Iris pigment epithelial cell (primary cell): ENCODE measurements at places on chromosomes 11 and 22.

DNA sequence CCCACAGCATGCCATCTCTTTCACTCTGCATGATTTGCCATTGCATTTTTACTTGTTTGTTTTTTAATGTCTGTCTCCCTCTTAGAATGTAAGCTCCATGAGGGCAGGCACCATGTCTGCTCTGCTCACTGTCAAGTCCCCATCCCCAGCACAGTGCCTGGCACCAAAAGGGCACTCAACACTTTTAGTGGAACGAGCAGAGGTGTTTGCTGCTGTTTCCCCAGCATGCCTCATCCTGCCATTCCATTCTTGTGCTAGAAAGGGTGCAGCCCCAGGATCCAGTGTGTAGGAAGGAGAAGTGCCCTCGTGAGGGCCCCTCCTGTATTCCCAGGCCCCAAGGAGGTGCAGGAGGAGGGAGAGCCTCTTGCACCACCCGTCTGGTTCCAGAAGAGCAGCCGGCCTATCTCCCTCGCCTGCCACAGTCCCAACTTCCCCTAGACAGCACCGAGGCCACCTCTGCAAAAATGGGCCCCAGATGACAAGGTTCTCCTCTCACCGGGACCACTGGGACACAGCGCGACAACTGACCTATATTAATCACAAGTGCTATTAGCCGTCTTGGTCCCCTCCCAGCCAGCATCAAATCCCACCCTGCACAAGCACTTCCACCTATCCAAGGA, 33.3 kb upstream of the CACNG2 start:
- no peak for DNase-seq

DNA sequence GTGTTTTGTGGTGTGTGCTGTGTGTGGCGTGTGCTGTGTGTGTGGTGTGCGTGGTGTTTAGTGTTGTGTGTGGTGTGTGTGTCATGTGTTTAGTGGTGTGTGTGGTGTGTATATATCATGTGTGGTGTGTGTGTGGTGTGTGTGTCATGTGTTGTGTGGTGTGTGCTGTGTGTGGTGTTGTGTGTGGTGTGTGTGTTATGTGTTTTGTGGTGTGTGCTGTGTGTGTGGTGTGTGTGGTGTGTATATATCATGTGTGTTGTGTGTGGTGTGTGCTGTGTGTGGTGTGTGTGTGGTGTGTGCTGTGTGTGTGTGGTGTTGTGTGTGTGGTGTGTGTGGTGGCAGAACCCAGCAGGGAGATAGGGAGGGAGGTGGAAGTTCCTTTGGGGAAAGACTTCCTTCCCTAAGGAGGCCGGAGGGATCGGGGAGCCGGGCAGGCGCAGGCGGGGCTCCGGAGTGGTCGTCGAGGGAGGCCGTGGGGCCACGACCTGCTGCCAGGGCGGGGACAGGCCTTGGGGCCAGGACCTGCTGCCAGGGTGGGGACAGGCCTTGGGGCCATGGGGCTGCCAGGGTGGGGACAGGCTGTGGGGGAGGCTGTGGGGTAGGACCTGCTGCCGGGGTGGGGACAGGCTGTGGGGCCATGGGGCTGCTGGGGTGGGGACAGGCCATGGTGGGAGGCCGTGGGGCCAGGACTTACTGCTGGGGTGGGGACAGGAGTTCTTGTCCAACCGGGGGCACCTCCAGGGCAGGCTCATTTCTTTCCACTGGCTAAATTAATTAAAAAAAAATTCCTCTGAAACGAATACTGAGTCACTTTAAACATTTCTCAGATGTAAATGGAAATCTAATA, 15.2 kb downstream of the PIM3 start:
- no peak for DNase-seq

DNA sequence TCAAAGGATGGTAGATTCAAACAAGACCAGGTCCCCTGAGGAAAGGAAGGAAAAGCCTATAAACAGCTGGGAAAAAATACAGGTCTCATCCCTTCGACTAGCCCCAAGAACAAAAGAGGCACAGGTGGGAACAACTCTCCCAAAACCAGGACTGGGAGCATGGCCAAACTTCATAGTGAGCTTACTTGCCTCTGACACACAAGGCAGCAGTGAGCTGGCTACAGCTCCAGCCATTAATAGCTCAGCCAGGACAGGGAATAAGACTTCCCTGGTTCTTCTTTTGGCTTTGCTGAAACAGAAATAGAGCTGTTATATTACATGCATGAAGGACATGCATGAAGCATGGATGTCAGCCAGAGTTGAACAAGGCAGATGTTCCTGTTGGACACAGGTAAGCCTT, at the start of gene OR10A2:
OR10A2 (plus strand) TSS at position 97 of the 400 bp plus-strand sequence. CDS start 6,698 bp downstream, outside the sequence.
- peak; percentile 11 for DNase-seq

GRCh38 chr11:67266449-67267187, at the start of gene GRK2:
Gene GRK2 (plus strand): TSS chr11:67266473. CDS start chr11:67266700, 227 bp downstream.
- DNase-seq, result peak; percentile 54

DNA sequence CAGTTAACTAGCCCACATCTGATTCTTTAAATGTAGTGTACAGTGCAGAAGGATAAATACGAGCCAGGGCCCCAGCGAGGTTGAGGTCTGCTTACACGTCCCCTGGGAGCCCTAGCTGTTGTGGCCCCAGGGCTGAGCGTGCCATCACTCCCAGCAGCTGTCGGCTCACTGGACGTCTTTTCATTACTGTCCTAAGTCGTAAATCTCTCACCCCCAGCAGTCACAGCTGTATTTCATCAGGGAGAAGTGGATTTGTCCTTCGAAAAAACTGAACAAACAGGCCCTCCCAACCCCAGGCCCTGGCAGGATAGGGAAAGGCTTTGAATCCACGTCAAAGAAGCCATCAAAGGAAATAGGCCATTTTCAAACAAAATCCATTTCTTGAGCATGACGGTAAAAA, 110.4 kb upstream of the CSNK2A3 start:
- no peak for DNase-seq

- DNase-seq, result no peak
Measured at GRCh38 chr11:72662036-72662435, 12.2 kb downstream of the PDE2A start.
